ENCODE measurements at places on chromosomes 4 and X.

- no peak for DNase-seq
Observed at GRCh38 chrX:12903646-12904045, 2.8 kb upstream of the TLR8 start.

DNA sequence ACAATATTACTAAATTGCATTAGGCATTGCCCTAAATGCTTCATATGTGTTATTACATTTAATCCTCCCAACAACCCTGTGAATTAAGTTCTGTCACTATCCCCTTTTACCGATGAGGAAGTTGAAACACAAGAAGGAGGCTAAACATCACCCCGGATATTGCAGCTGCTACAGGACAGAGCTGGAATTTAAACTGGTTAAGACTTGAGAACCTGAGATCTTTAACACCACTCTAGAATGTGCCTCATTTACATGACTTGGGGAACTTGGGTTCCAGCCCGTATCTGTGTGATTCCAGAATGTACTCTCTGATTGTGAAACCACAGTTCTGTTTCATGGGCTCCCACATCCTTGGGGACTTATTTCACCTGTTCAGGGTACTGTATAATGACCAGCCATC lies 165.1 kb upstream of the PPARGC1A start:
- no peak for DNase-seq

GRCh38 chr4:150264595-150265161 lies 186.4 kb downstream of the DCLK2 start:
- no peak for DNase-seq

GRCh38 chr4:110751986-110752385 lies 129.1 kb upstream of the PITX2 start:
- DNase-seq = no peak

DNA sequence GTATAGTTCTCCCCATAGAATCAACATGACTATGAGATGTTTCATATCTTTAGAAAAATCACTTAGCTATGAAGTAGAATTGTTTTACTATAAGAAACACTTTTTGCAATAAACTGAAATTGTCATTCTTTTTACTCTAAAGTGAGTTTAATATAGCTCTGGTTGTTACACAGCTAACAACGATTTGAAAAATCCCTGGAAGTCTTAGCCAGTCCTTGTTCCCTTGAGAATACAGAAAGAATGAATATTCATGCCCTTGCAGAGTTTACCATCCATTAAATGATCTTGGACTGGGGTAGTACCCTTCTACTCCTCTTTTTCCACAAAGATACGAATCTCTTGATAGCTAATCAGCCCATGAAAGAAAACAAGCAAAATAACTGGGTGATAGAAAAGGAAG lies 141.8 kb downstream of the JADE1 start:
- DNase-seq = no peak

DNA sequence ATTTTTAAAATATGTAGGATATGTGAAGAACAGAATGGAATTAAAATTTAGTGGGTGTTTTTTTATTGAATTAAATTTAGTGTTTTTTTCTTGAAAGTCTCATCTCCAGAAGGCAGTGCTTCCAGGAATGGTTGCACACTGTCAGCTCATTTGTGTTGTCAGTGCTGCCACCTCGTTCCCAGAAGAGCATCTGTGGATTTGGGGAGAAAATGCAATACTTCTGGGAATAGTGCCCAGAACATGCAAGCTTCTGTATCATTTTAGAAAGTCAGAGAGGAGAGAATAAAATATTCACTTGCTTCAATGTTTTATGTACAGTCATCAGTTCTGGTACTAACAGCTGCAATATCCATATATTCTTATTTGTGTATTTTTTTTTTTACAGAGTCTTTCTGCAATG lies 608.8 kb downstream of the PCDH7 start:
- no peak for DNase-seq

GRCh38 chrX:69055193-69055592 lies 110.1 kb downstream of the PJA1 start:
- no peak for DNase-seq

DNA sequence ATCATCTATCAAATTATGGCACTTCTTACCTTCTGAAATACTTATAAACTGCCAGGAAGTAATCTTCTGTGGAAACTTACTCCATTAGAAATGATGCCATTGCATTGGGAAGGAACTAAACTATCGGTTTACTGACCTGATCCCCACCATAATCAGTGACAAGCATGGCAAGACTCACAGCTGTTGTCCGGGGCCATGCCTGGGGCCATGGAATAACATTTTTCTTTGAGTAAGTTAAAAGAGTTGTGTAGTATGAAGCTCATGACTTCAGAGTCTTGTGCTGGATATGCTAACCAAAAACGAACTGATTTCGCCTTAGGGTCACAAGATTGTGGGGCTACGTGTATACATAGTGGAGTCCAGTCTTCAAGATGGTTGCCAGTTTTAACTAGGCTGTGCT lies 15.4 kb downstream of the MTHFD2L start:
- no peak for DNase-seq

DNA sequence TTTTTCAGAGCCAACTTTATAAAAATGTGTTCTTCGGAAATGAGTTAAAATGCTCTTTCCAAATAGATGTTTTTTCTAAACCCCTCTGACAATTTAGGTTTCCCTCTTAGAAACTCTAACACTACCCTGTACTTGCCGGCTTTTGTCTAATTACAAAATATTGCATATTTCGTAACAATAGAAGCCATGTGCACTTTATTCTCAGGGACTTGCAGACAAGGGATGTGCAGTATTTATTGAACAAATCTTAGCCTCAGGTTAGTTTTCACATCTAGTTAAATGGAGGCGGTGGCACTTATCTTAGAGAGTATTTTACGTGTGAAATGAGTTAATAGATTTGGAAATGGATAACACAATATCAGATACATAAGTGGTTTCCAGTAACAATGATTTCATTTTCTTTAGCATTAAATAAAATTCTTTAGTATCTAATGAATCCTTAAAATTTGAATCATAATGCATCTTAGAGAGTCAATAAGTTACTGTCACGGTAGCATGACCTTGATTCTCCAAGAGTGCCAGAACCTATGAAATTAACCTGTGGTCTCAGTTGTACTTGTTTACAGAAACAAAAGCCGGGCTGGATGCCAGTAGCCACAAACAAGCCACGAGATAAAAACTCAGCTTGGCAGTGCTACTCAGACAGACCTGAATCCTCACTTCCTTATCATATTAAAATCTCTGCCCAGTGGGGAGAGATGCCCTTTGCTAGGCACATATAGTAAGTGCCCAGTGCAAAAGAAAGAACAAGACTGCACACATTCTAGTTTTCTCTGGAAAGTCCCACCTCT lies 772 bp upstream of the PABPC4L start:
- no peak for DNase-seq

DNA sequence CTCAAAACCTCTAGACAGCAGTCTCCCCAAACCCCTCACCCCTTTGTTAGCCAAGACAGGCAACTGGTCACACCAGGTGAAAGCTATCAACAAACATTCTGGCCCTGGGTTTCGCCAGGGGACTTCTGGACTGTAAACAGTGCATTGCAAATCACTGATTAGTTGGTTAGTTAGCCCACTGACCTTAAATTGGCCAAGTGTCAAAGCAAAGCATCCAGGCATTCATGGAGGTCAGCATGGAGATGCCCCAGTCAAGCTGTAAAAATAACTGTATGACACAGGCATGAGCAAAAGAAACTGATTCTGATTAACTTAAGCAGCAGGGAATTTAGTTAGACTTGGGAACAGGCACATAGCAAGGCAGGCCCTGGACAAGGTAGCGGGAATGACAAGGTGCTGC lies 156.0 kb upstream of the TTC29 start:
- no peak for DNase-seq

DNA sequence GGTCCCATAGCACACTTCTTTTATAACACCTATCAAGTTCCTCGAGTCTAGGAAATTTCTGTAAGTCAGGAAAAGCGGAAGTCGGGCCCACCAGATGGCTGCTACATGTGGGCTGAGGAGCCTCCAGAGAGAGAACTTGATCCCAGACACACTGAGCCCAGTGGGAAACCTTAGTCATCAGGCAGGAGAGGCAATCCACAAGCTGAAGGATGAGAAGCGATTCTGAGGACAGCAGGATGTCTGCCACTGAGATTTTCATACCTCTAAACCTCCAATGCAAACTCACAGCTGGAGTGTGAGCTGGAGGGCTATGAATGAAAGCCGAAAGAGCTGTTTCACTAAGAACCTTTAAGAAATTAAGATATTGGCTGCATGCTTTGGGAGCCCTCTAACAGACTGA lies 52.6 kb upstream of the PDHA1 start:
- DNase-seq = no peak

GRCh38 chr4:74370912-74371311 lies 6.0 kb downstream of the EREG start:
- DNase-seq = no peak

- no peak for DNase-seq
Observed at GRCh38 chr4:58093352-58093751, 983.2 kb upstream of the IGFBP7 start.

DNA sequence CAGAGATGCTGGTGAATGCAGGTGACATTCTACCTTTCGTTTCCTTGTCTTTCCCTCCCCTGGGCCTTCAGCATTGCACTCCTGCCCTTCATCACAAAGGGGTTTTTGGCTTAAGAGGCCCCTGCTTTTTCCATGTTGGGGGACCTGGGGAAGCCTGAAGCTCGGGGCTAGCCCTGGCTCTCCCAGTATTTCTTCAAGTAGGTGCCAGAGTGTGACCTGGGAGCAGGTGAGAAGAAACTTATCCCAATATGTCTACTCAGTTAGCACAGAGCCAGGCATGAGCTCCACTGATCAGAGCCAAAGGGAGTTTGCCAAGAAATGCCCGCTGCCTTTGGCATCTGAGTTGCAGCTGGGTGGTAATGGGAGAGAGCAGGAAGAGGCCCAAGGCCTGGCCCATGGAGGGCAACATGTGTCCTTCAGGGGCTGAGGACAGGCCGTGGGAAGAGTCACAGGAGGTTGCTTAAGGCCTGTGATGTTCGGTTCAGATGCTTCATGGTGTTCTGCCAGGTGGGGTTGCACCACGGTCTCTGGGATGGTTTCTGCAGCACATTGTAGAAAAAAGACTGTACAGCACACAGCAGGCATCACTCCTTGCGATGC lies 7.6 kb downstream of the PRRG3 start:
- no peak for DNase-seq

DNA sequence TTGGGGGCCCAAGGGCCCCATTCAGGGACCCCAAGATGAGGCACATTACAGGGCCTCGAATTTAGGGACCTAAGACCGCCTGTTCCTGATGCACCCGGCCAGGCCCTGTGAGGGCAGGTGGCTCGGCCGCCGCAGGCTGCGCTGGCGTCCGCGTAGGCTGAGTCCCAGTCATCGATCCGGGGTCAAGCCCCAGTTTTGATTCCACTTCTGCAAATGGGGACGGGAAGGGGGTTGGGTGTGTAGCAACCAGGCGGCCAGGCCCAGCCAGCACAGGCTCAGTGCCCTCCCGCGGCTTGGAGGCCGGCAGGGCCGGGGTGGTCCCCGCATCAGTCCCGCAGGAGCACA lies 327 bp downstream of the PNPLA4 start:
- no peak for DNase-seq

- no peak for DNase-seq
Observed at GRCh38 chr4:154614306-154614705, 1.9 kb upstream of the FGG start.

GRCh38 chr4:89294573-89295269 lies 12.9 kb downstream of the GPRIN3 start:
- DNase-seq = no peak

DNA sequence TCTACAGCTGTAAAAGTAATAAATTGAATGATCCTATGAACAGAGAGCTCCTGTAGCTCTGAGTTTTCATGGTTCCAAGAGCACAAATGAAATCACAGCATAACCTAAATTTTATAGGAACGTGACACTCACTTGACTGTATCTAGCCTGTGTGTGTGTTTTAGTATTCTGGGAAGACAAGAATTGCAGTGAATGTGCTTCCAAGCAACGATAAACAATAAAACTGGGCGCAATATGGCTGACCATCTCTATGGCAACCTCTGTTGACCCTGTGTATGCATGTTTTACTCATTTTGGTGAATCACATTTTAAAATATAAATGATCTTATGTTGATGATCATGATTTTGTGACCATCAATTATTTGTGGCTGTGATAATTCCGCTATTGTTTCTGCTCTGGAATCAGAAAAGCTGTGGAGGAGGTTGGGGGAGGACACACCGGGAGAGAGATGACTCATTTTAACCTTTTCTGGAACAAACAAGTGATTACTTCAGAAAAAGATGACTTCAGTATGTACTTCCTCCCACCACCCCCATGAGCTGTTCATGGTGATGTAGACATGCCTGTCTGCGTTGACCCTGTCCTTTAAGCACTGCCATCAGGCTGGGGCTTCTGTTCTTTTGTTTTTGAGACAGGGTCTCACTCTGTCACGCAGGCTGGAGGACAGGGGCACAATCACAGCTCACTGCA lies 31.8 kb downstream of the USP11 start:
- DNase-seq = no peak

GRCh38 chr4:177492022-177492421 lies 49.8 kb upstream of the AGA start:
- no peak for DNase-seq

DNA sequence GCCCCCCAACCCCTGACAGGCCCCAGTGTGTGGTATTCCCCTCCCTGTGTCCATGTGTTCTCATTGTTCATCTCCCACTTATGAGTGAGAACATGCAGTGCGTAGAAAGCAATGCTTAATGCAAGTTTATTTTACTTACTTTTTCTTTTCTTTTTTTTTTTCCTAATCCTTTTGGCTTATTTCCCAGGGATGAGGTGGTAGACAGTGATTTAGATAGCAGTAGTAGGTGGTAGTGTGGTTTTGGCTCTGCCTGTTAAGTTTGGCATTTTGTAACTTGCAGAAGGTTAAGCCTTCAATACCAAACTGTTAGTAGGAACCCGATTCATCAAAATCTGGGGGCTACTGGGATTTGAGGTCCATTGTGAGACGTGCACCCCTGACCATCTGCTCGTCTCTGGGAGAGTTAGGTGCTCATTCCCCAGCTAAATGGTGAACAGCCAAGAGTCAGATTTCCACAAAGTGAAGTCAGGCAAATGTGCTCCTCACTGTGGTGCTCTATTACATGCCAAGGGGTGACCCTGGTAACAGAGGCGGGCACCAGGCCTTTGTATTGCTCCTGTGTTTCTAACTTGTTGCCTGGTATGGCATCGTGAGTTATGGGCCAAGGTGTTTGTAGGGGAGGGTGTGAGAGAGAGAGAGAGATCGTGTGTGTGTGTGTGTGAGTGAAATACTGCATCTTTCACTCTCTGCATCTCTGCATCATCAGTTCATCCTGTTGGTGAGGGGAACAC lies 70.3 kb downstream of the PHOX2B start:
- DNase-seq = no peak

Measured in cerebellar nuclear complex (tissue), 1 donor.